ENCODE measurements at places on chromosomes 12 and 14.

DNA sequence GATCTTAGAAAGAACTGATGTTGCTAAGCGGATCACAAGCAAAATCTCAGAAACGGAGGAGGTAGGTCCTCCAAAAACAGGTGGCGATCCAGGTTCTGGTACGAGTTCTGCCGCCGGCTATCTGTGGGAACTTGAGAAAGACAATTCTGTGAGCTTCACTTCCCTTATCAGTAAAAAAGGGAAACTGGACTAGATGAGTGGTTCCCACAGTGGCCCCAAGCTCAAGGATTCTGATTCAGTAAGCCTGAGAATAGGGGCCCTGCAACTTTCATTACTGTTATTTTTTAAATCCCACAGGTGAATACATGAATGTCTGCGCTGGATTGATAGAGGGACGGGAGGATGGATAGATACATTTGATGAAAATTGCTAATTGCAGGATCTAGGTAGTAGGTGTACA, 160.2 kb downstream of the PPM1H start:
- DNase-seq, result no peak

- DNase-seq, result no peak
Measured at GRCh38 chr12:68945255-68945654, 12.3 kb upstream of the CPM start.

DNA sequence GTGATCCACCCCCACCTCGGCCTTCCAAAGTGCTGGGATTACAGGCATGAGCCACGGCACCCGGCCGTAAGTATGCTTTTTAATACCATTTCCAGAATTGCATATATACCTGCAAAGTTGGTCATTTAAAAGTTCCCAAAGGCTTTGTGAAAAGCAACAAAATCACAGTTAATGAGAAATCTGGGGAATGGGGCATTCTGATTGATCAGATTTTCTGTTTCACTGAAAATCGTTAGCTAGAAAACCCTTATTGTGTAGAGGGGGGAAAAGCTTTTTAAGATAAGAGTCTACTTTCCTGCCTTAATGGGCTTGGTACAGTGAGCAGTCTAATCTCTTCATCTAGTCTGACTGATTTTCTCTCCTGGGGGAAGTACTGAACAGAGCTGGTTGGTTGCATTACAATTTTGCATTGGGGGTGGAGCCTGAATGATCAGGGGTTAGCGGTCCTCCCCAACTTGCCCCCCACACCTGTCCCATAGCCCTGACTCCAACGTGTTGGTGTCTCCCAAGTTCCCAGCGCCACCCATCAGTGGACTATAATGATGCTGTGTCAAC, 23.8 kb downstream of the IL31 start:
- DNase-seq, result no peak

- no peak for DNase-seq
Measured at GRCh38 chr14:50360851-50361250, 35.8 kb downstream of the CDKL1 start.

DNA sequence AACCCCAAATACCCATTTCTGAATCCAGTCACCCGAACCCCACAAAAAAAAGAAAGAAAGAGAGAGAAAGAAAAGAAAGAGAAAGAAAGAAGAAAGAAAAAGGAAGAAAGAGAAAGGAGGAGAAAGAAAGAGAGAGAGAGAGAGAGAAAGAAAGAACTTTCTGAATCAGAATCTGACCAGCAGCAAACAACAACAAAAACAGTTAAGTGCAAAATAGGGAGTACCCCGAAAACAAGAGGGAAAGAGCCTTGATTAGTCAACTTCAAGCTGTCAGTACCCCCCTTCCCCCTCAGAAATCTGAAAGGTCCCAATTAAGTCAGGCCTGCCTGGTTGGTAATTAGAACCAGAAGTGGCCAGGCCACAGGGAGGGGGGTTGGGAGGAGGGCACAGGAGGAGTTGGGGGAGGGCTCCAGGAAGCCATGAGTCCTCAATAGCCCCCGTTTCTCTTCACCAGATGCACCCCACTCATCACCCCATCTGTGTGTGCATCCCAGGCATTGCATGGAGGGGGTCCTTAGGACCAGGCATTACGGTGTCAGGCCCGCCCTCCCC, 9.8 kb downstream of the RARG start:
- DNase-seq, result no peak

GRCh38 chr12:32874078-32874477, 22.5 kb downstream of the PKP2 start:
- no peak for DNase-seq

GRCh38 chr12:104669089-104669721, 212.5 kb downstream of the CHST11 start:
- DNase-seq, result peak; percentile 92

DNA sequence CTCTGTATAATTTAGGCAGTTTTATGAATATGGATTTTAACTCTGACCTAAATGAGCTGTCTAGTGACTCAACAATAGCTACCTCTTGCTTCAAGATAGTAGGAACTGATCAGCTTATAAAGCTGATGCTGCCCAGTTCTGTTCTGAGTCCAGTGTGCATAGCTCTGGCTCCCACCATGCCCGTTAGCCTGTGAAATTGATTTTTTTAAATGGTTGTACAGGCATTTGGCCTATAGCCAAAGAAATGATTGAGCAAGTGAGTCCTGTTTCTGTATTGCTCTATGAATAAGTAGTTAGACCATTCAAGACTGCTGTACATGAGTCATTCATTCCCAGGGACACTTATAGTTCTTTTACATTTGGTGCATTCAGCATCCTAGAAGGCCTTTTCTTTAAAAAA, 36.4 kb downstream of the SAMD4A start:
- DNase-seq, result no peak

GRCh38 chr14:89881839-89882238, 72.7 kb downstream of the EFCAB11 start:
- DNase-seq, result no peak

- no peak for DNase-seq
Measured at GRCh38 chr12:127811988-127812387, 455.0 kb upstream of the TMEM132C start.

GRCh38 chr14:77426396-77426795, 3.1 kb upstream of the NOXRED1 start:
- no peak for DNase-seq

GRCh38 chr12:11397366-11397765, 2.0 kb upstream of the PRB2 start:
- DNase-seq, result no peak

DNA sequence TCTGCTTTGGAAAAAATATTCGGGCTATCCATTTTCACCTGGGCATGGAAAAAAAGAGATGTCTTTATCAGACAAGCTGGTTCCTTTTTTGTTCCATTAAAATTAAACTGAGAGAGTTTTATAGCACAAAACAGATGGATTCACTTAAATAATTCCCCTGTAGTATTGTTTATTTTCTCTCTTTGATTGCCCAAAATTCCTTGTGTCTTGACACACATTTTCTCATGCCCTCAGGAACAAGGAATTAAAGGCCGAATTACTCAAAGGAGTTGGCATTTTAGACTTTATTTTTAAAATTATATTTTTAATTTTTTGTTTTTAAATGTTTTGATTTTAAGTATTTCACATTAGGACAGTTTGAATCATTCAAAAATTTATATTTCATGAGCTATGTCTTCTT, 69.6 kb upstream of the SLCO1C1 start:
- no peak for DNase-seq

GRCh38 chr14:89724628-89724960, 229.9 kb downstream of the EFCAB11 start:
- DNase-seq, result peak; percentile 15

DNA sequence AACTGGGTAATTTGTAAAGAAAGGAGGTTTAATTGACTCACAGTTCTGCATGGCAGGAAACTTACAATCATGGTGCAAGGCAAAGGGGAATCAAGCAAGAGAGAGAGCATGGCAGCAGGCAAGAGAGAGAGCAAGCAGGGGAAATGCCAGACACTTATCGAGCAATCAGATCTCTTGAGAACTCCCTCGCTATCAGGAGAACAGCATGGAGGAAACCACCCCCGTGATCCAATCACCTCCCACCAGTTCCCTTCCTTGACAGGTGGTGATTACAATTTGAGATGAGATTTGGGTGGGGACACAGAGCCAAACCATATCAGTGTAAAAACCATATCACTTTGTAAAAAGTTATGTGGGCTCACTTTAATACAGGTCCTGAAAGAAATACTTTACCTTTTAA, 56.4 kb upstream of the NEDD1 start:
- DNase-seq, result no peak

DNA sequence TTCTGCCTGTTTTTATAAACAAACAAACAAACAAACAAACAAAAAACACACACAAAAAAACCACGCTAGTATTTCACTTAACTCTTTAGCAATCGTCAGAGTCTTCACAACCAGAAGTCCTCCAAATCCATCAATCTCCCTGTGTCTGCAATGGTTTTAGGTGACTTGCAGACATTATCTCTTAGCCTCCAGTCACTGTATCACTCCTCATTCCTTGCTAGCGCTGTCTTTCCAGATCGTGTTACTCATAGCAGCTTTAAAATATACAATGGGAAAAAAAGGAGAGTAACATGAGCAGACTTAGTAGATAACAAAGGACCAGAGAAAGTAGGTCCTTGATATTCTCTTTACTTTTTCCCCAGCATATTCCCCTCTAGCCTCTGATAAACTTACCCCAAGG, 15.5 kb upstream of the ETNK1 start:
- DNase-seq, result no peak

DNA sequence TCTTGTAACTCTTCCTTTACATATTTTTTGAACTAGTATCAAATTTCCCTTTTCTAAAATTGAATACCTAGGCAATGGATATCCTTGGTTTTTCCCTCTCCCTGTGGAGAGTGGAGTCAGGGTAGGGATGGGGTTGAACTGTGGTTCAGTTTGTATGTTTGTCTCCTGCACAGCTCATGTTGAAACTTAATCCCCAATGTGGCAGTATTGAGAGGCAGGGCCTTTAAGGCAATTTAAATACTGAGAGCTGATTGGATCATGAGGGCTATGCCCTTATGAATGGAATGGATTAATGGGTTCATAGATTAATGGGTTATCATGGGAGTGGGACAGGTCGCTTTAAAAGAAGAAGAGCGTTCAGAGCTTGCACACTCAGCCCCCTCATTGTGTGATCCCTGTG, 127.2 kb upstream of the RGS6 start:
- no peak for DNase-seq

DNA sequence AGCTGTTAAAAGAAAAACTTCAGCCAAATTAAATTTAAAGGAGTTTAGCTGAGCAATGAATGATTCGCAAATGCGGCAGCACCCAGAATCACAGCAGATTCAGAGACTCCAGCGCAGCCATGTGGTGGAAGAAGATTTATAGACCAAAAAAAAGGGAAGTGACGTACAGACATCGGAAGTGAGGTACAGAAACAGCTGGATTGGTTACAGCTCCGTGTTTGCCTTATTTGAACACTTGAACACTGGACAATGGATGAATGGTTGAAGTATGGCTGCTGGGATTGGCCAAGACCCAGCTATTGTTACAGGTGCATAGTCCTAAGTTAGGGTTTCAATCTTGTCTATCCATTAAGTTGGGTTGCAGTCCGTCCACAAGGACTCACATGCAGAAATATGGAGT, 42.6 kb downstream of the GALNT8 start:
- DNase-seq, result no peak

GRCh38 chr12:24705741-24706358, 243.1 kb downstream of the BCAT1 start:
- DNase-seq, result no peak

GRCh38 chr12:82470906-82471512, 112.7 kb downstream of the METTL25 start:
- DNase-seq, result no peak

DNA sequence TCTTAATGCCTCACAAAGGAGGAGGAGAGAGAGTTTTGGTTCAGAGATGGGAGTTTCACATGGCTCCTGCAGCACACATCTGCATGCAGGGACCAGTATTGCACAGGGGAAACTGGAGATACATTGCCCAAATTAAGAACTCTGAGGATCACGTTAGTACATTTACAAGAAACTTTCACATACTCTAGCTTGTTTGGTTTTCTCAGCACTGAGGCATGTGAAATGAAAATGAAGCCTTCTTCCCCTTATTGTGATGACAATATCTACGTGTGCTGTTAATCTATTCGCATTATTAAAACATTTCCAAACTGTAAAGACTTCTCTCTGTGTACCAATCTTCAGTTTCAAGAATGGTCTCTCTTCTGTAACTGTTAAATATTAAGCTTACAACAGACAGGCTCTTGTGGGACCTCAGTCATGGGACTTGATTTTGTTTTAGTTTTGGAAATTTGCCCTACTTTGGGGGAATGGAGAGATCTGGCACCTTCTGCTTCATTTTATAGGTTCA, 124.7 kb downstream of the DAAM1 start:
- DNase-seq, result no peak

GRCh38 chr14:62697461-62697860, 347.8 kb downstream of the KCNH5 start:
- no peak for DNase-seq

DNA sequence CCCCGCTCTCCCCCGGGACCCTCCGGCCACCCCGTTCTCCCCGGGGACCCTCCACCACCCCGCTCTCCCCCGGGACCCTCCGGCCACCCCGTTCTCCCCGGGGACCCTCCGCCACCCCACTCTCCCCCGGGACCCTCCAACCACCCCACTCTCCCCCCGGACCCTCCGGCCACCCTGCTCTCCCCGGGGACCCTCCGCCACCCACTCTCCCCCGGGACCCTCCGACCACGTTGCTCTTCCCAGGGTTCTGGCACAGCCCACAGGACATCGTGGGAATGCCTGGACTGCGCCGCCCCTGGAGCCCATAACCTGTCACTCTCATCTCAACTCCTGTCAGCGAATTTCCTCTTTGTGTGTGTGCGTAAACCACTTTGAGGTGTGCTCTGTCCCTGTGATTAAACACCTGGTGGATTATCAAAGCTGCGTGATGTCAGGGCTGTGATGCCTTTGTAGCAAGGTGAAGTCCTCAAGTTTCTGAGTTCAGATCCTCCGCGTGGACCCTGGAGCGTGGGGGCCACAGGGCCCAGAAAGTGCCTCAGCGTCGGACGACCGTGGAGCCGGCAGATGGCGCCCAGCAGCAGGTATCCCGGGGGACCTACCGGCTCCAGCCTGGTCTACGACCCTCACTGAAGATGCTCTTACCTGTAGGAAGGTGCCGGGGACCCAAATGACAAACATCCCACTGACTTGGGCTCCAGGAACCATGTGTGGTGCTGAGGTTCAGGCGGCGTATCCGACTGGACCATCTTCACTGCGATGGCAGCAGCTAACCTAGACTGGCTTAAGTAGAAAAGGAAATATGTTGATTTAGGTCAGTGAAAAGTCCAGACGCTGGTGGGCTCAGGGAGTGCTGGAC, 63.2 kb upstream of the GALNT9 start:
- DNase-seq, result no peak

- no peak for DNase-seq
Measured at GRCh38 chr14:92628636-92629035, 115.1 kb downstream of the RIN3 start.

- DNase-seq, result no peak
Measured at GRCh38 chr14:96649327-96649601, 147.1 kb downstream of the PAPOLA start.

GRCh38 chr14:54785136-54785777, 117.4 kb downstream of the GCH1 start:
- DNase-seq, result peak; percentile 30

DNA sequence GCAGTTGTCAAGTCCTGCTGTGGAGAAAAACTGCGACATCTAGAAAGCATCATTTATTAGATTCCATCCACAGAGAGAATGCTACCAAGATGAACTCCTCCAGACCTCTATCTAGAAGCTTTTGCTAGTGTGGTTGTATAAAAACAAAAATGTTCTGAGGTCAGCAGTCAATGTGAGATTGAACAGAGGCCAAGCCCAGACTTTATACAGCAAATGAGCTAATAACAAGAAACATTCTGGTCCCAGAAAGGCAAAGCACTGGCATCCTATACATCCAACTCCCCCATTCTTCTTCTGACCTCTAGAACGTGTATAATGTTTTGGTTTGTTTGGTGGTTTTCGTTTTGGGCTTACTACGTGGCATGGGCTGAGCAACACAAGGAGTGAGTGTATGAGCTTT, 26.7 kb upstream of the RIN3 start:
- DNase-seq, result no peak

All from pons (tissue), 1 donor.